Neural progenitor cell (in vitro differentiated cells): ENCODE measurements at places on chromosomes 7 and 10.
A peak's percentile ranks its signal among the peaks of the same experiment; 100 is the strongest.

DNA sequence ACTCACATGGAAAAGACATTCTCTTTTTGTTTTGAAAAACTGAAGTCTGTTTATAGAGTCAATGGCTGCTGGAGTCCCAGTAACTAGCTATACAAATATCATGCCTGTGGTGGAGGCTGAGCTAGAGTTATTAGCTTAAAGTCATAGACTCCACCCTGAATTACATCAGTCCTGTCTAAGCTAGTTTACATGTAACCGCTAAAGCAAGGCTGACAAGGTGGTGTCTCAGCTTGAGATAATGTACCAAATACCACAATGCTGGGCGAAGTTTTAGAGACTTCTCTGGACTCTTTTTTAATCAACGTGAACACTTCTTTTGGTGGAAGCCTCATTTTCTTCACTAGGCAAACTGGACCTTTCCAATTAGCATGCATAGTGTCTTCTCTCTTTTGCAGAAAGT lies 219.4 kb downstream of the ANK3 start:
- no peak for DNase-seq

DNA sequence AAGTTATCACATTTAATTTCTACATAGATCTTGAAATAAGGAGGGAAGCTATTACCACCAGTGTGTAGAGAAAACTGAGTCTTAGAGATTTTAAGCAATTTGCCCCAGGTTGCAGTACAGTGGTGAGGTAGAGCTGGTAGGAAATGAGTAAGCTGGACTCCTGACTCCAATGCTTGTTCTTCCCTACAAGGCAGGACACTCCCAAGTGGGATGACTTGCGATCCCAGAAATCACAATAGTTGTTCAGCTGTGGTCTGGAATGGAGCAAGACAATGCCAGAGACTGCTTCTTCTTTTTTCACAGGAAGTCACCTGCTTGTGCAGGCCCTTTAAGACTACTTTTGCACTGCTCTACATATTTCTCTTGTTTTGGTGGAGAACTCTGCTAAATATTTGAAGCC lies 327.2 kb upstream of the BMPER start:
- no peak for DNase-seq

GRCh38 chr10:61110188-61110844 lies 166.3 kb upstream of the RHOBTB1 start:
- no peak for DNase-seq

GRCh38 chr7:34309584-34309983 lies 348.4 kb upstream of the NPSR1 start:
- DNase-seq = no peak

- peak; percentile 62 for DNase-seq
Observed at GRCh38 chr7:87628780-87629569, 777 bp downstream of the RUNDC3B start.

GRCh38 chr10:17673471-17674061 lies 29.6 kb downstream of the STAM start:
- peak; percentile 61 for DNase-seq

DNA sequence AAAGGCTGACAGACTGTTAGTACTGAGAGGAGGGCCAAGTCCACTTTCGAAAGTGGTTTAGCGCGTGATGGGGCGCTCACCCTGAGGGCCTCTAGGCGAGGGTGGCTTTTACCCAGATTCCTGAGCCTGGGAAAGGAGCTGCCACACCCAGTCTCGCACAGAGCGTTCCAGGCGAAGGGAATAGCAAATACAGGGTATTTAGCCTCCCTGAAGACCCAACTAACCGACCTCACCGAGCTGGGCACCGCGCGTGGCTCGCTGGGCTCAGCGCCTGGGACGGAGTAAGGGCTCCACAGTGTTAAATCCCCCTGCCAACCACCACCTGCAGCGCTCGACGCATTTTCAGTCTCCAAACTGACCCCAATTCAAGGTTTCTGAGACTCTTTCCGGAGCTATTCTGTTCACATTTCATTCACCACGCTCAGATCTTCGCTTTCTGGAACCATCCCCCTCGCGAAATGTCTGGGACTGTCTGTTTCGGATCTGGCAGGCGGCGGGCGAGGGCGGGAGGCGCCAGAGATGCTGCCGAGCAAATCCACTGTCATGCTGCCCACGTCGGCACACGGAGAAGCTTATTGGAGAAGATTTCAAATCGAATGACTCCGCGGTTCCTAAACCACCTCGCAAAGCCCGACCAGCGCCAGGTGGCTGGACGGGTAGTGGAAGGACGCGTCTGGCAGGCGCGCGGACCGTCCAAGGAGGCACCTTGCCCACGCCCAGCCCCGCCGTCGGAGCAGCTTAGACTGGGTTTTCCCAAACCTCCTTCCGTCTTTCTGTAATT lies 1.4 kb upstream of the OSBPL3 start:
- peak; percentile 57 for DNase-seq

- no peak for DNase-seq
Observed at GRCh38 chr10:6234371-6234770, 31.6 kb downstream of the PFKFB3 start.

- DNase-seq = no peak
Observed at GRCh38 chr10:80158598-80159127, 26.1 kb downstream of the PLAC9 start.

DNA sequence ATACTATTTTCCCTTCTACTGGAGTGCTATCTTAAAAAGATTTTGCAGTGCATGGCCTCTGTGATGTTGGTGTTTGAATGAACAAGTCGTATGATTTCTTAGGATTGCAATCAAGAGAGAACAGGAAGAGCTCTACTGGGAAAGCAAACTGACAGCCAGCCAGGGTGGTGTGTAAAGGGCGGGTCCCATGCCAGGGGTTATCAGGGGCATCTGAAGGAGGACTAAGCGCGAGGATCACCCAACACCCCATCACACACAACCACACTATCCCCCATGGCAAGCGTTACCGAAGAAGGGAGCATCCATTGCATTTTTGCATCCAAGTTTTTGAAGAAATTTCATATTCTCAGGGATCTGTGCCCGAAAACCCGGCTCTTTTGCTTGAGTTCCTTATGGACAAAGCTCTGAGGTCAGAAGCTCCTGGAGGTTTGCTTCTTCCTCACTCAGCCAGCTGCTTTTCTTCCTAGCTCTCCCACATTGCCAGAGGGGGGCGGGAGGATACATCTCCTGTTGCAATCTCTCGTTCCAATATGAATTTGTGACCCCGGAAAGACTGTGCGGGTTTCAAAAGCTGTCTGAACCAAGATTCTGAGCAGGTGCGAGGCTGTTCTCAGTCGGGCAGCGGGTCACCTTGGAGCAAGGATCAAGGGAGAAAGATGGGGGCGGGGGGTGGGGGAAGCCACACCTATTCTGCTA lies 5.2 kb downstream of the NEUROD6 start:
- DNase-seq = no peak
